Esophagus mucosa (tissue), 1 donor: ENCODE measurements at places on chromosomes 7 and 10. TPM values are rescaled to one million over a fixed set of nuclear protein-coding genes. Genes with fewer than 3 reads are reported as not detected.

ACSM6 gene
- total RNA-seq: not detected

TMEM140 gene
- total RNA-seq: 1.4 TPM

CACNB2 gene
- 0.40 TPM for total RNA-seq

ARHGEF35 gene
- total RNA-seq: 19.7 TPM

PTTG1IP2 gene
- not detected for total RNA-seq

MGAM2 gene
- total RNA-seq: 0.20 TPM

HOXA3 gene
- 5.4 TPM for total RNA-seq

GTPBP4 gene
- total RNA-seq: 29.6 TPM

GTPBP10 gene
- total RNA-seq: 18.8 TPM

CALHM3 gene
- total RNA-seq: not detected

ICA1 gene
- total RNA-seq: 9.4 TPM

ADAM12 gene
- total RNA-seq: 0.64 TPM

MBL2 gene
- not detected for total RNA-seq

CALML5 gene
- total RNA-seq: 16.6 TPM

CLEC2L gene
- total RNA-seq: not detected

MACC1 gene
- 22.3 TPM for total RNA-seq

AKR1C8 gene
- not detected for total RNA-seq

STK32C gene
- total RNA-seq: 7.1 TPM

AGR3 gene
- not detected for total RNA-seq

GRID1 gene
- total RNA-seq: 0.68 TPM

EIF5AL1 gene
- total RNA-seq: 1.7 TPM

CDNF gene
- 1.2 TPM for total RNA-seq

NOD1 gene
- total RNA-seq: 6.6 TPM

OGDHL gene
- total RNA-seq: 0.52 TPM

ASIC3 gene
- 0.52 TPM for total RNA-seq

IFIT1B gene
- total RNA-seq: not detected

LRRC4 gene
- 16.7 TPM for total RNA-seq

VWC2 gene
- 0.04 TPM for total RNA-seq

PRSS2 gene
- not detected for total RNA-seq

HTRA1 gene
- total RNA-seq: 15.3 TPM

SSC4D gene
- total RNA-seq: 0.92 TPM

ST7 gene
- total RNA-seq: 8.2 TPM

HECW1 gene
- total RNA-seq: 0.40 TPM

SLC13A4 gene
- 3.0 TPM for total RNA-seq

RBP3 gene
- total RNA-seq: not detected

VSTM4 gene
- total RNA-seq: 0.68 TPM

ADAP1 gene
- 5.7 TPM for total RNA-seq

HKDC1 gene
- total RNA-seq: 0.04 TPM

SFRP5 gene
- not detected for total RNA-seq

PPP1R9A gene
- 0.36 TPM for total RNA-seq

AKR1C2 gene
- total RNA-seq: 115 TPM
